ENCODE measurements at places on chromosomes 13 and 19. TPM values are rescaled to one million over a fixed set of nuclear protein-coding genes. Genes with fewer than 3 reads are reported as not detected.

DNA sequence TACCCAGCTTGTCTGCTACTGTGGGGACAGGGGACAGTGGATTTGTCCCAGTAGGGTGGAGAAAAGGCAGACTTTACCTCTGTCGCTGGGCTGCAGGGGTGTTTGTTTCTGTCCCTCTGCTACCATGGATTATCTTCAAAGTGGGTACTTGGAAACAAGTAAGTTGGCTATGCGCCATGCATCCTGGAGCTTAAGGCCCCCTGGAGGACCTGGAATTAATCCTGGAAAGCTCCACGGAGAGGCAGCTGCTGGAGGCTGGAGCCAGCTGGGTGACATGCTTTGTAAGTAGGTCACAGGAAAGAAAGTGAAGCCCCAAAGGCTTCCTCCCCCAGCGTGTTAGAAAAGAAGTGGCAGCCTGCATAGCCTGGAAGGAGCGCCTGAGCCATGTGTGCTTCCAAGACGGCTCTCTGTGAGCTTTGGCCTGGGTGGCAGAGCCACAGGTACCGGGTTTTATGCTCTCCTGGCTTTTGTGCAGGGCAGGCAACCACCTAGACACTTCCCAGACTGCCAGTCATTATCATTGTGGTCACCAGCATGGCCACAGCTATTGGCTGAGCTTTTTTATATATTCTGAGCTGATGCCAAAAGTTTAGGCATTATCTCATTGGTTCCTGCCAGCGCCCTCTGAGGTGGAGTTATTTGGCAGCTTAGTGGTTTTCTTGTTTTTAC lies 9.5 kb downstream of the B3GLCT start:
- DNase-seq: no peak

- DNase-seq: peak; percentile 46
These were observed 502.8 kb downstream of the COG6 start for GRCh38 chr13:40158218-40158617.

DNA sequence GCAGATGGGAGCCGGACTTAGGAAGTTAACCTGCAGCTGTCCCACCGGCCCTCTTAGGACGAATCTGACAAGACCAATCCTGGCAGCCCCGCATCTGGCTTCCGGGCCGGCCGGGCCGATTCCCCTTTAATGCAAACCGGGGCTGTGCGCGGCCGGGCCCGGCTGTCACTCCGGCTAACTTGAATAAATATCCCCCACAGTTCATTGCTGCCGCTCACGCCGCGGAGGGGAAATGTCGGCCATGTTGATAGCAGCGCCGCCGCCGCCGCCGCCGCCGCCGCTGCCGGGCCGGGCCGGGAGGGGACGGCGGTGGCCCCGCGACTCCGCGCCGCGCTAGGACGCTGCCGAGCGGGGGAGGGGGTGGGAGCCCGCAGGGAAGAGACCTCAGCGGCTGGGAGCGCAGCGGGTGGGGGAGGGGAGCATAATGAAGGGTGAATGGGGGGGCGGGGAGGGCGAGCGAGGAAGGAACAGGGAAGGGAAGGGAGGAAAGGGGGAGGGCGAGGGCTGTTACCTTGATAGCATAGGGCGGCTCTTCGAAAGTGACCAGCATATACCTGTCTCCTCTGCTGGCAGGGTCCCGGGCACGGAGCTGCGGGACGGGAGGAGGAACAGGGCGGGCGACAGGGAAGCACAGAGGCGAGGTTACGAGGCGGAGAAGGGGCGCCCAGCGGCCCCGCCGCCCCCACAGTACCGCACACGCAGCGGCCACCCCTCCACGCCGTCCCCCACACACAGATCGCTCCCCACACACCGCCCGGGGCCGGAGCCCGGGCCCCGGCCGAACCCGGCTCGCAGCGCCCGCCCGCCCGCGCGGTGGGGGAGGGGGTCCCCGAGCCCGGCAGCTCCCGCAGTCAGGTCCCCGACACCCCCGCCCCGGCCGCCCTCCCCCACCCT lies 1.1 kb downstream of the INTS6 start:
- peak; percentile 50 for DNase-seq

DNA sequence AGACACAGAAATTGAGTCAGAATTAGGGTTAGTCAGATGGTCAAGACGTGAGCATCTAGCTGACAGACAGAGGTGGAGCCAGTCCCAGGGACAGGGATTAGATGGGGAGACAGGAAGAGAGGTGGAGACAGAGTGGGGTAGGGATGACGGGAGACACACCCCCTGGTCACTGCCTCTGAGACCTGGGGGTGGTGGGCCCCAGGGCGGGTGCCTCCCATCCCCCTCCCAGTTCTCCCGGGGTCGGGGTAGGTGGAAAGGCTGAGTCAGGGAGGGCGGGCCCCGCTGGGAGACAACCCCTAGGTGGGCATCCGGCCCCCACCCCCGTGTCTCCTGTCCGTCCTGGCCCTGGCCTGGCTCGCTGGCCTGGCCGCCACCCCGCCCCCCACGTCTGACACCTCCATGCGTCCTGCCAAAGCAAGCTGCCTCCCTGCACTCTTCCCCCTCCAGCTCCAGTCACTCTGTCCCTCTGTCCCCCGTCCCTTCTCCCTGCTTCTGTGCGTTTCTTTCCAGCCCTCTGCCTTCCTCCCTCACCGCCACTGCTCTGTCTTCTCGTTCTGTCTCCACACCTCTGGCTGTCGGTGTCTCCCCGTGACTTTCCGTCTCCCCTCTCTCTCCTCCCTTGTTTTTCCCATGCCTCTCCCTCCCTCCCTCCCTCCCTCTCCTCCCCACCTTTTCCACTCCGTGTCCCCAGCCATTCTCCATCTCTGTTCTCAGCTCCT lies 15.1 kb downstream of the CCDC97 start:
- peak; percentile 55 for DNase-seq

- no peak for DNase-seq
These were observed 6.9 kb downstream of the SYDE1 start for GRCh38 chr19:15114153-15114540.

DNA sequence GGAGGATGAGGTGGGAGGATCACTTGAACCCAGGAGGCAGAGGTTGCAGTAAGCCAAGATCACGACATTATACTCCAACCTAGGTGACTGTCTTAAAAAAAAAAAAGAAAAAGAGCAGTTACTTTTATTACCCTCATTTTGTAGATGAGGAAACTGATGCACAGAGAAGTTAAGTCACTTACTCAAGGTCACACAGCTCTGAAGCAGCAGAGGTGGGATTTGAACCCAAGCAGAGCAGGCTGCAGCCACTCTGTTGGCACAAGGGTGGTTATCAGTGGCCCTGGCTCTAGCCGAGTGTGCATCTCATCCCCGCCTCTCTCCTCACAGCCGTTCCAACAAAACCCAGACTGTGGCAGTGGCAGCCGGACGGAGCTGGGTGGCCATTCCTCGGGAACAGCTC lies 7.6 kb downstream of the IL27RA start:
- no peak for DNase-seq

CEACAM21 gene
- total RNA-seq: not detected

PGLYRP1 gene
- total RNA-seq: not detected

ZNF470 gene
- 0.75 TPM for total RNA-seq

Measured in PC-3 (cell line).